Fibroblast of skin of back (primary cell): ENCODE measurements at places on chromosomes 3 and 15.

DNA sequence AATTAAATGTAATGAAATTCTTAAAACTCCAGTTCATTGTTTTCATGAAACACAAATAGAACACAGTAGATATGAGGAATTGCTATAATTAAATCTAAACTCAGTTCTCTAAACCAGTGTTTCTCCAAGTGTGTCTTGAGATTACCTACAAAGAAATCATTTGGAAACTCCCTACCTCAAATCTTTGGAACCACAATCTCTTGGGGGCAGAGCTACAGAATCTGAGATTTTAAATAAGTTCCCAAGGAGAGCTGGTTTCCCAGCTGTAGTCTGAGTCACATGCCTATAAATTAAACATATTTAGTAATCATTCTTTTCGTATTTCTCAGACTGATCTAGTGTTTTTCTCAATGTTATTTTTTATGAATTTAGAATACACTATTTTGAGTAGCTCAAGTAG is 17.0 kb upstream of the ACTC1 start:
- DNase-seq: peak; percentile 66

DNA sequence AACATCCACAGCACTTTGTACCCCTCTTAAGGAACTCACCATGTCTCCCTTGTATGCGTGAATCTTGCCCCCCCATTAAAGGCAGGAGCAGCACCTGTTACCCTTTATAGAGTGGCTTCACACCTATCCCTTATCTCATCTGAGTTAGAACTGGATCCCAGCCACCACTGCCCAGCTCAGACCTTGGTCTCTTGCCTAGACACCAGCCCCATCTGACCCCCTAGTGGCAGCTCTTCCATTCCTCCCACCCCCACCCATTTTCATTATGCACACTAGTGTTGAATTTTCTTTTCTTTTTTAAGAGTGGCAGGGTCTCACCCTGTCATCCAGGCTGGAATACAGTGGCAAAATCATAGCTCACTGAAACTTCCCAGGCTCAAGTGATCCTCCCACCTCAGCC is 3.2 kb upstream of the ZFYVE19 start:
- no peak for DNase-seq

GRCh38 chr15:78340231-78341056 is at the start of gene CRABP1:
TSS of gene CRABP1 (plus strand) at chr15:78340353. CDS start at chr15:78340429, 76 bp downstream.
- no peak for DNase-seq

DNA sequence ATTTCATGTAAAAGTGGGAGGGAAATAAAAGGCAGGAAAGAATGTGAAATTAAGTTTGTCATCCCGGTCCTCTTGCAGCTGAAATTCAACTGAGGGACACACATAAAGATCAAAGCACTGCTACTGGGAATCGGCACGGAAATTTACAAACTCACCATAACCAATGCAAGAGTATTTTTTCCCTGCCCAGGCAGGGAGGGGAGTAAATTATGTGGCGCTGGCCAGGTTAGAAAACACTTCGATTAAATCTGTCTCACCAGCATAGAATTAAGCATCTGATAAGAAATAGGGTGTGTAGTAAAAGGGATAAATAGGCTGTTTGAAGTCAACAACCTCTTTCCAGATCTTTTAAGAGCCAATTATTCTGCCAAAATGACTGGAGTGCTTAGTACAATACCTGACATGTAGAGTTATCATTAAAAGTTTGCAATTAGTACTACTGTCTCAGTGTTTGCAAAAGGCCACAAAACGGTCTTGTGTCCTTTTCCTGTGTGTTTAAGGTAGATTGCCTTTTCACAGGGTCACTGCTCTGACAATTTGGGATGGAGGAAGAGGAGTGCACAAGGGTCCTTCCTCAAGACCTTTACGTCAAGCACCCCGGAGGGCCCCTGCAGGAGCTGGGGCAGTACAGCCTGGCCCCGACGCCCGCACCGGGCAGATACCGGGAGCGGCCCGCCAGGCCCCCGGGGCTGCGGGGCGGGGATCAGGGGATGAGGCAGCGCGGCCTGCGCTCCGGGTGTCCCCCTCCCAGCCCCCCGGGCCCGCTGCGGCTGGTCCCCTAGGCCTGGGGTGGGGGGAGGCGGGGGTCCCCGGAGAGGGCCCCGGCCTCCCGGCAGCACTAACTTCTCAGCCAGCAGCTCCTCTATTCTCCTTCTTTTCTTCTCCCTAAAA is 651 bp downstream of the UBA3 start:
- DNase-seq: no peak
